ENCODE measurements at places on chromosomes 2 and 18.

DNA sequence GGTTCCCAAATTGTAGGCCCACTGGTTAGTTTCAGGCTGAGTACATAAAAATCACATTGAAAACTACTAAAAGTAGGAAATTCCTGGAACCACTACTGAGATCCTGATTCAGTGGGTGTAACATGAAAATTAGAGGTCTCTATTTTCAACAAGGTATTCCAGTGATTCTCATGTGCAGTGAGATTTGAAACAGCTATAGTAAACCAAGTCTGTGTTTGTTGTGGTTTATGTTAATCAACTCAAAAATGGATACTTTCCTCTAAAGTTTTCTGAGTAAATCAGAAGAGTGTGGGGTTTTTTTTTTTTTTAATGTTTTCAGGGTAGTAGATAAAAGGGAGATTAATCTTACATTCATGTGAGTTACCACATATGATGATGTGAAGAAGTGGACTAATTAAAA lies 42.4 kb upstream of the LIMS1 start:
- no peak for DNase-seq

GRCh38 chr2:164675027-164675426 lies 53.7 kb upstream of the GRB14 start:
- DNase-seq = no peak

DNA sequence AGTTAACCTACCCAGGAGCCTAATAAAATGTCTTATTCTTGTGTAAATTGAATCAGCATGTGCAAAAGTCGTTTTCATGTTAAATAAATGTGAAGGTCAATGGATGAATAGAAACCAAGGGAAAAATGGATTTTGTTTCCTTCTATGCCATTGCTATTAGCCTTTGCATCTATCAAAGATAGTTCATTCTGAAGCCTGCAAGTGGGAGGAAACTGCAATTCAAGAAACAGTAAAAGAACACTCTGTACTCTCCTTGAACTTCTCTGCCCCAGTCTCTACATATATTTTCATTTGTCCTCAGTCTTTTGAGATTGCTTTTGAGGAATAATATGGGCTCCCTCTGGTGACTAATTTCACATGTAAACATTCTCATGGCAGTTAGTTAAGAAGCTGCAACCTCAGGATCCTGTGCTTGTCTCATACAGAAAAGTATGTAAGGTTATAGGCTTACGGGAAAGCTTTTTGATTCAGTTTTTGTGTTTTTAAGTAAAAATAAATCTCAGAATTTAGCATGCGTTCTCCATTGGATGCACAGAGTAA lies 1590.0 kb upstream of the LRRTM1 start:
- no peak for DNase-seq

GRCh38 chr2:207353836-207354235 lies 175.9 kb upstream of the CREB1 start:
- DNase-seq = no peak

- no peak for DNase-seq
Observed at GRCh38 chr2:35503738-35504199, 851.8 kb upstream of the CRIM1 start.

DNA sequence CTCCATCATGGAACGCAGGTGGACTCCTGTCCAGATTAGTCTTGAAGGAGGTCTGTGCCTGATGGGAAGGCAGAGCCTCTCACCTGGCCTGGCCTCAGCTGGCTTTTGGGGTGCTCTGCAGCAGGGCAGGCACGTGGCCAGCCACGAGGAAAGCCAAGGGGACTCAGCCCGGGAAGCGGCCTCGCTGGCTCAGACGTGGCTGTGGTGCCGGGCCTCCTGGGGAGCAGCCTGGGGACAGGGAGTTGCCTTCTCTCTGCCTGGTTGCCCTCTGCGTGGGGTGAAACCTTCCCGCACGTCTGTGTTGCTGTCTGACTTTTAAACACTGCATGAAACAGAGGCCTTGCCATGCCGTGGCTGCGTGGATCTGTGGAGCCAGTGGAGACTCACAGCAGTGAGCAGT lies 45.0 kb downstream of the RTP5 start:
- no peak for DNase-seq
